Activated T-cell treated with anti-CD3 and anti-CD28 coated beads, Interleukin-2, amount 50 U/mL, for 24 hours (primary cell): ENCODE measurements at places on chromosomes 11 and 22.

- DNase-seq, result no peak
Measured at GRCh38 chr11:13308704-13309103, 31.1 kb downstream of the BMAL1 start.

DNA sequence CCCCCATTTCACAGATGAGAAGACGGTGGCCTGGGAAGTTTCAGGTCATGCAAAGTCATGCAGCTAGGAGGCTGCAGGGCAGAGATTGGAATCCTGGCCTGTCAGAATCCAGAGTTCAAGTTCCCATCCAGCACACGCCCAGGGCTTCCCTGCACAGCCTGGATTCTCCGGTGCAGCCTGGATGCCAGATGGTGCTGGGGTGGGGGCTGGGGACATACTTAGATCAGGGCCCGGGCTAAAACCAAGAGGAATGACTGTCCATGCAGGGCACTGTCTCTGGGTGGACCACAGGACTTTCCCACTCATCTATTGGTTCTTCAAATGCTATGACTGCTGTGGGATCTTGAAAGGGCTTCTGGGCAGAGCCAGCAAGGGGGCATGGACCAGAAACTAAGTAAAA lies 24.6 kb downstream of the LMO1 start:
- DNase-seq, result no peak

GRCh38 chr11:130000552-130001176 lies 2.0 kb downstream of the PRDM10 start:
- DNase-seq, result no peak

DNA sequence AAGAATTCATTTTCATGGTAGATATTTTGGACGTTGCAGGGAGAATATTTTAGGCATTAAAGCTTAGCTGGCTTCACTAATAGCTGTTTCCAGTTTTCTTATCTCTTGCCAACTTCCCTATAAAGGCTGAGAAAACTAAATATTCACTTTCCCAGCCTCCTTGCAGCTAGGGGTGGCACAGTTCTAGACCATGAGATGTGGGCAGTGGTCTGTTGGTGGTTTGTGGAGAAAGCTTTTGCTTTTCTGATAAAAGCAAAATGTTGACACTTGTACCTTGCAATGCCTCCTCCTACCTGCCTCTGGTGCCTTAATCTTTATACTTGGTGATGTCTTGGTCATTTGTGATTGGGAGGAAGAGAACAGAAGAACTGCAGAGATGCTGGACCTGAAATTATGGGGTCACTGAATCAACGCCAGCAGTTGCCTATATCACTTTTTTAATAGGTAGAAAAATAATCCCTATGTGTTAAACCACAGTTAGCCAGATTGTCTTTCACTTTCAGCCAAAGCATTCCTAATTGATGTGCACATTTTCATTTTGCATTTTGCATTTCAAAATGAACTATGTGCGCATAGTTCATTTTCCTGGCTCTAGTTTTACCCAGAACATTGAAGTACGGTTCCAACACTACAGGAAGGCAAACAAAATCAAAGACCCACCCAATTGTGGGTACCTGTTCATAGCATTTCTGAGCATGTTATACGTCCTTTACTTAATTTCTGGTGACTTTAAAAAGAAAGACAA lies 24.9 kb upstream of the ABTB2 start:
- no peak for DNase-seq

GRCh38 chr22:45314786-45315185 lies 5.1 kb downstream of the FAM118A start:
- DNase-seq, result no peak

DNA sequence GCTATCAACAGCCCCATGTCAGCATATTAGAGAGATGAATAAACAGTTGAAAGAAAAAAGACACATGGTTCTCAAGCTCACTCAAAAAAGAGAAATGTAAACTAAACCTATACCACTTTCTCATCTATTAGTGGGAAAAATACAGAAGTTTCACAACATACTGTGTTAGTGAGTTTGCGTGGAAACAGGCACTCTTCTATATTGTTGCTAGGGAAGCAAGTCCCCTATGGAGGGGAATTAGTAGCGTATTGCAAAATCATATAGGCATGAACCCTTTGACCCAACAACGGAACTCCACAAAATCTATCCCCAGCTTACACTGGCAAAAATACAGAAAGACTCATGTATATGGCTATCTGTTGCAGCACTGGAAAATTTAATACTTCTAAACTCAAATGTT lies 14.2 kb upstream of the RFPL2 start:
- no peak for DNase-seq

DNA sequence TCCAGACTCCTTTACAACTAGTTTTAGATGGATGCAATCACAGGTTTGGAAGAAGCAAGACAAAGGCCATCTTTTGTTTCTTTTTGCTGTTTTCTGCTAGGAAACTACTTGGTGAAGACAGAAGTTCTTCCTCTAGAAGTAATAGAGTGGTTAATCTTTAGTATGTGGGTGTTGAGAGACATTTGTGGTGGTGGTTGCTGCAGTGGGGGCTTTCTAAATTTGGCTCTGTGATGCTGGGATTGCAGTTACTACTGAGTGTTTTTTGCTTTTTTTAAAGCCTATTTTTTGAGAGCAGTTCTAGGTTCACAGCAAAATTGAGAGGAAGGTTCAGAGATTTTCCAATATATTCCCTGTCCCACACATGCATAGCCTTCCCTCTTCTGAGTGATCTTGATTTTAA lies 120.0 kb downstream of the AASDHPPT start:
- no peak for DNase-seq

- DNase-seq, result no peak
Measured at GRCh38 chr22:32964411-32965057, 93.6 kb downstream of the SYN3 start.

DNA sequence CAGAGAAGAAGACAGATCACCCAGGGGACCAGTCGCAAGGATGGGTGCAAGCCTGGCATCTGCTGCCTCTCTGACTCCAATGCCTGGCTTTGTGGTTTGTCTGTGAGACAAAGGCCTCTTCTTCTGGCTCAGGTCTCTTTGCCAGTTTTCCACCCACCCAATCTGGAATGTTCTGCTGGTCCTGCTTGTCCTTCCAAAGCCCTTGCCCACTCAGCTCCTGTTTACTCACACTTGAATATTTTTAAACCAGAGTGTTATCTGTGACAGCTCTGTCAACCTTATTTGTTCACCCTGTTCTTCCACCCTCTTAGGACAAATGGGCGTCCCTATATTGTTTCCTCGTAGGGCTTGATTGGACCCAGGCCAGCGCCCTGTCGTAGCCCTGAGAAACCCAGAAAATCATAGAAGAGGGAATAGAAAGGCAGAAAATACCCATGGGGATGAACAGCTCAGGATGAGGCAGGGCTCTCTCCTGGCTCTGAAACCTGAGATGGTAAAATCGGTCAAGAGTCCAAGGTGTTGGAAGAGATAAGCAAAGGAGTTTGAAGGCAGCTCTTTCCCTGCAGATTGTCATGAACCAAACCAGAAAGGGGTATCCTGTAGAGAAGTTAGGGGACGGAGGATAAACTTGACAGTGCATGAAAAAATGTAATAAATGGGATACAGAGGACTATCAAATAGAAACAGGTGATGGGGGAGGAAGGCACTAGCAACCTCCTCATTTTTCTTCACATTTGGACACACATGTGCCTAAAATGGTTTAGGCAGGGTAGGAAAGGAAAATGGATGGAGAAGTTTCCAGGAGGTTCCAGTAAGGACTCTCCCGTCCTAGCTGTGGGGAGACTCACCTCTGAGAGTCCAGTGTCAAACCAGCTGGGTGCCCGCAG lies 651 bp downstream of the CRYAB start:
- DNase-seq, result no peak

DNA sequence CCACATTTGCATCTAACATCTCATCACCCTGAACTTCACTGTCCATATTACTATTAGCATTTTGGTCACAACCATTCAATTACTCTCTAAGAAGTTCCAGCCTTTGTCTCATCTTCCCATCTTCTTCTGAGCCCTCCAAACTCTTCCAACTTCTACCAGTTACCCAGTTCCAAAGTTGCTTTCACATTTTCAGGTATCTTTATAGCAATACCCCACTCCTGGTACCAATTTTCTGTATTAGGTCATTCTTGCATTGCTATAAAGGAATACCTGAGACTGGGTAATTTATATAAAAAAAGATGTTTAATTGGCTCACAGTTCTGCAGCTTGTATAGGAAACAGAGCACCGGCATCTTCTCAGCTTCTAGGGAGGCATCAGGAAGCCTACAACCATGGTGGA lies 64.7 kb upstream of the ARHGAP42 start:
- no peak for DNase-seq

- DNase-seq, result no peak
Measured at GRCh38 chr22:49903322-49904039, 14.8 kb downstream of the ALG12 start.

- DNase-seq, result no peak
Measured at GRCh38 chr11:75595429-75595828, 33.4 kb downstream of the SERPINH1 start.

DNA sequence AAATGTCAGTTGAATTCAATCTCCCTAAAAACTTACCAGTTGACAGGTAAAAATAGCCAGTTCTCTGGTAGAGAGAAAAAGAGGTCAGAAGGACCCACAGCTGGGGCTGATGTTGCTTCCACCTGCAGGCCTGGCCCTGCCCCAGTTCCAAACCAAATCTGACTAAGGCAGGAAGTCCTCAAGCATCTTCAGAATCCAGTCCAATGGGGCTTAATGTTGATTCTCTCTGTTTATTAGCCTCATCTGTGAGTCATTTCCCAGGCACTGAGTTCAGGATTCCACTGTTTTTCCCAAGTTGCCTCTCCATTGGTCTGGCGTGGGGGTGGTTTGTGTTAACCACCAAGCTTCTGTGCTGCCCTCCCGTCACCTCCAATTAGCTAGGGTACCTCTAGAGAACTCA lies 601.8 kb downstream of the INSC start:
- DNase-seq, result no peak

- no peak for DNase-seq
Measured at GRCh38 chr22:37045958-37046357, 5.6 kb upstream of the KCTD17 start.

DNA sequence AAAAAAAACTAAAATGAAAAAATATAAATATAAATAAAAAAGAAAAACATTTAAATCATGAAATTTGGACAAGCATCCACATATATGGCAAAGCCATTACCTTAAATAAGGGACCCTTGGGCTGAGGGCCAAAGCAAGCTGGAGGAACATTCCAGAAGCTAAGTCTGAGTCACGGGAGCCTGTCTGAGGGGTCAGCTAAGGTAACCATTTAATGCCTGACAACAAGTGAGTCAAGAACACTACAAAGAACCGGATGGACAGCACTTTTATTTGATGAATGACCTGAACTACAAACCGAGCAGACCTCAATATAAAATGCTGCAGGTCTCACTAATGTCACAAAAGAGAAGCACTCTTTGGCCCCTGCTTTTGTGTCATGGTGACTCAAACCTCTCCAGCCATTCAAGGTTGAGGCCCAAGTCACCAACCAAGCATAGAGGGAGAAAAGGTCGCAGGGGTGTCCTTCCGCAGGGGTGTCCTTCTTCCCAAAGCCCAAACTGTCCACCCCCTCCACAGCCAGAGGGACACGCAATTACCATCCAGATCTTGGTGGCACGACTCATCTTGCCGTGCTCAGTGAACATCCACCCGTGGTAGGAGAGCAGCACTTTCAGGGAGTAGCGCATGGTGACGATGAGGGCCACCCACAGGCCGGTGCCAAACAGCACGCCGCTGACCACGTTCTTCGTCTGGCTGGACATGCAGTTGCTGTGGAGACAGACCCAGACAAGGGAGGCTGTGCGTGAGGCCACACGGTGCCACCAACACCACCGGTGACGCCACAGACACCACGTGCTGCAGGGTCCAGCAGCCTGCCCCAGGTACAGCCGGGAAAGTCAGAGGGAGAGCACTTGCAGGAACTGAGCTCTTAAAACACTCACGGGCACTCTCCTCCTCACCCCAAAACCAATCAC lies 34.5 kb downstream of the CPT1A start:
- no peak for DNase-seq

DNA sequence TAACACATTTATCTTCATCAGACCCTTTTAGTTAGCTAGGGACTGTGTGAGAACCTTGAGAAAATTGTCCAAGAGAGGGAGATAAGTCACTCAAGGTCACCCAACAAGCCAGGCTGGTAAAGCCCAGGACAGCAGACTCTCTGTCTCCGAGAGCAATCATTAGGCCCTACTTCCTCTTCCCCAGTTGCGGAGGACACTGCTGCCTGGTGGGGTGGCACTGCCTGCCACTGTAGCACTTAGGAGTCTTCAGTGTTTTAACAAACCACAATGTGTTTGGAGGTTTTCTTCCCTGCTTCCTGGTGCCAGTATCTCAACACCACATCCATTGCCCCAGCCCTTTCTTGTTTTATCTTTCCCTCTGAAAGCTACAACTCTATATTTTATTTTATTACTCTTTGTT lies 132.1 kb upstream of the LDLRAD3 start:
- no peak for DNase-seq

DNA sequence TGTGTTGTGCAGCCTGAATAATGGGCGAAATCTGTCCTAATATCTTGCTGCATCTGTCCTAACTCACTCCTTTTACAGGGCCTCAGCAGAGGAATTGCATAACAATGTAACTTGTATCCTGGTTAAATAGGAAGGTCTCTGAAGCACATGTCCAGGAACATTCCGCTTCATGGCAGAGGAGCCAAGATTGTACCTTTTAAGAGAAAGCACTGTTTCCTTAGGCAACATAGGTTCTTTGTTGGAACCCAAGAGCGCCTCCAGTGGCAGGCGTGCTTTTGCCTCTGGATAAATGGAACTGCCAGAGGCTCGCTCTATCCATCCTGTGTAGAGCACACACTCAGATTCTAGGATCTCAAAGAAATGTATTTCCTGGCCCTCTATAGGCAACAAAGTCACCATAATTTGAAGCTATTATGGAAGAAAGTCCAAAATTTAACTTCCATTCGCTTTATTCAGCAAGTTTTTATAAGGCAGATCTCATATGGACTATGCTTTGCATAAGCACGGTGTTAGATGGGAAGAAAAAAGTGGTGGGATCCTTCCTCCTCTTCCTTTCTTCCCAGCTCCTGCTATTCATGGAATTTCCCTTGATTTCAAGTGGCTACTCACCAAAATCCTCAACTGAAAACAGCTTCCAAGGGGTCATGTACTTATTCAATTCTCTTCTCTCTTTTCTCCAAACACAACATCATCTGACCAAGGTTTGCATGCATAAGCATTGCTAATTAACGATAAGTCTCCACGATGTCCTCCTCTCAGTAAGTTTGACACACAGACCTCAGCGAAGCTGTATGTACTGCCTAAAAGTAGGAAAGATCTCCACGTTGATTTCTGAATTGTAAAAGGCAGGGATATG lies at the start of gene BLID:
Gene BLID (minus strand): TSS at position 692 of the 856 bp plus-strand sequence. CDS start 293 bp downstream, at position 399.
- no peak for DNase-seq

DNA sequence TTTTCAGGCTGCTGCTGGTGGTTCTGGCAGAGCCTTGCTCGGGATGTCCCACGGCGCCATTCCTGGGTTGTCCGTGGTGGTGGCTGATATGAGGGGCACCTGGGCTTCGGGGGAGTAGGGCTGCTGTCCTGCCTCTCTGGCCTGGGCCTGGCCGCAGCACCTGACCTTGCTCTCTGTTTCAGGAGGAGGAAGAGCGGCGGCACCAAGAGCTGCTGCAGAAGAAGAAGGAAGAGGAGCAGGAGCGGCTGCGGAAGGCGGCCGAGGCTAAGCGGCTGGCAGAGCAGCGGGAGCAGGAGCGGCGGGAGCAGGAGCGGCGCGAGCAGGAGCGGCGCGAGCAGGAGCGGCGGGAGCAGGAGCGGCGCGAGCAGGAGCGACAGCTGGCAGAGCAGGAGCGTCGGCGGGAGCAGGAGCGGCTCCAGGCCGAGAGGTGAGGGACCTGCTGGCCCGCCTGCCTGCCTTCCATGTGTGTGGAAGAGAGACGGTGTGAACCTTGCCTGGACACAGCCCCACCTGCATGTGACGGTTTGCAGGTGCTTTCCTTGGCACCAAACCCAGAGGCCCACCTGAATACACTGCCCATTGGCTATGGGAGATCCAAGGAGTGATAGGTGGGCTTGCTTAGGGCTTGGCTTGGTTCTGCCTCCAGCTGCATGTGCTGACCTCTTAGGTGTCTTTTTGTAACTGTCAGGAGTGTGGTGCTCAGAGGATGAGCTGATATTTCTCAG lies 22.8 kb downstream of the INCENP start:
- peak; percentile 15 for DNase-seq
